ENCODE measurements at places on chromosomes 4 and X.

DNA sequence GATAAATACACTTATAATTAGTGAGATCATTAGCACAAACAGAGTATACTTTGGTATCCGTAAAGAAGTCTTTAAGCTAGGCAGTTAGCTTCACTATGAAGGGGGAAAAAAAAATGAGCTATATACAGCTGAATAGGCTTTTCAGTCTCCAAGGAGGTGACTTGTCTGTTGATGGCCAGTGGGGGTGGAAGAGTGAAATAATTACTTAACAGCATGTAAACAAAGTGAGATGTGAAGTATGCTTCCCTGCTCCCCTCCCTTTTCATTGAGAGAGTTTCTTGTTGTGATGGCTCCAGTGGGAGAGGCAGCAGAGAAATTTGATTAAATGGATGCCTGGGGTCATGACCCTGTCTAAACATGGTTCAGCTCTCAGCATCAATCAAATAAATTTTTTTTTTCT lies 180.9 kb downstream of the DACH2 start:
- no peak for DNase-seq

GRCh38 chr4:76380561-76380960 lies 40.4 kb downstream of the CCDC158 start:
- DNase-seq, result no peak

- DNase-seq, result no peak
Observed at GRCh38 chrX:69019073-69019890, 146.0 kb downstream of the PJA1 start.

- DNase-seq, result no peak
Observed at GRCh38 chrX:68692651-68693050, 45.2 kb downstream of the STARD8 start.

DNA sequence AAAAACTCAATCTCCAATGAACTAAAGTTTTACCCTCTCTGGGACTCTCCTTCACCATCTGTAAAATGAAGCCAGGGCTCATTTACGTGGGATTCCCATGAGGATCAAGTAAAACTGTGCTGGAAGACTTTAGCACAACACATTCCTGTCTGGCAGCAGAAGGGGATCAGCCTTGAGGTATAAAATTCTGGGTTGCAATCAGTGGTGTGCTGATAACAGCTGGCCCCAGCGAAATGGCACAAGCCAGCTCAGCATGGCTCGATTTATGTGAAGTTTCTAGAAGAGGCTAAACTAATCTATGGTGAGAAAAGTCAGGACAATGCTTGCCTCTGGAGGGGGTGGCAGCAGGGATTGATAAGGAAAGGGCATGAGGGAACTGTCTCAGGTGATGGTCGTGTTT lies 28.4 kb downstream of the ZNF630 start:
- DNase-seq, result no peak

- DNase-seq, result no peak
Observed at GRCh38 chr4:101824500-101824899, 34.0 kb downstream of the BANK1 start.

- no peak for DNase-seq
Observed at GRCh38 chr4:5749568-5749967, 38.6 kb downstream of the EVC start.

DNA sequence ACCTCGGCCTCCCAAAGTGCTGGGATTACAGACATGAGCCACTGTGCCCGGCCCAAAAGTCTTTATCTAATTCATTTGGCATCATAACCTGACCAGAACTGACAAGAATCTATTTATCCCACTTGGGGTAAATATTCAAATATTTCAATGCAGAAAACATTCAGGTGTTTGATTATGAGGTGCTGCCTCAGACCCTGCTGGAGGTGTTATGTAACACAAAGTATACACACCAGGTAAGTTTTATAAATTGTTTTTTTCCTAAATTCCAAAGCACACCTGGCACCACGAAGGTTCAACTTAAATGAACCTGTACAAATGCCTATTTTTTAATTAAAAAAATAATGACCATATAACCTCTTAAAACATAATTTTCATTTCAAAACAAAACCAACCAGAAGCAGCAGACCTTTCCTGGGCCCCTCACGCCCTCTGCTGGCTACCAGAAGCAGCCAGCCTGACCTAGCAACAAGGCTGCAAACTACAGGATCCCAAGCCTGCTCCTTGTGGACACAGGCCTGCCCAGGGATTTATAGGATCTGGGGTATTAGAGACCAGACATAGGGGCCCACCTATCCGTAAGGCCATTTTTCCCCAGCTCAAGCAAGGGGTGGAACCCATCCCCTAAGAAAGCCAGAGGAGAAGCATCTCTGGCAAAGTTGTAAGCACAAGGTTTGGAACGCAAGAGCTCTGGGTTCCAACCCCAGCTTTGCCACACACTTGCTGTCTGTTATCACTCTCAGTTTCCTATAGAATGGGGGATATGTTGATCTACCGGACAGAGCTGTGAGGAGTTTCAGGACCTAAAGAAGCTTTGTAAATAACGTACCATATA lies 11.7 kb downstream of the OTUD5 start:
- DNase-seq, result no peak

Data from thoracic aorta (tissue), 2 donors.